Activated effector memory CD4-positive, alpha-beta T cell treated with Interleukin-2 at 50 U/mL for 16 hours (primary cell): ENCODE measurements at places on chromosomes 2 and 18.

GRCh38 chr2:208015475-208015874, 9.9 kb downstream of the PLEKHM3 start:
- DNase-seq = no peak

DNA sequence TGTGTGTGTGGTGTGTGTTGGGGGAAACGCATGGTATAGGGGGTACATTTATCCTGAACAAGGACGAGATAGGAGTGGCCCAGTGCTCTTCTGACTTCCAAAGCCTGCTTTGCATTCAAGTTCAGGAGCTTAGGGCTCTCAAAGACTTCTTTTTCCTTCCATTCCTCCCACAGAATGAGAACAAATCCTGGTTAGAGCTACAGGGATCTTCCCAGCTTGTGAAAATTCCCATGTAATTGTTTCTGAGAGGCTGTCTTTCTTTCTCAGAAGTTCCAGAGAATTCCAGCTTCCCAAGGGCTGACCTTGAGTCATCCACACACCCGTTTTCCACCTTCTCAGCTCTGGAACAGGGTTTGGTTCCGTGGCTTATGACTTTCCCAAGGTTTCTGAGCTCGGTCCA, 38.9 kb downstream of the FASTKD2 start:
- DNase-seq = no peak

GRCh38 chr2:235768606-235769005, 274.8 kb downstream of the AGAP1 start:
- no peak for DNase-seq

DNA sequence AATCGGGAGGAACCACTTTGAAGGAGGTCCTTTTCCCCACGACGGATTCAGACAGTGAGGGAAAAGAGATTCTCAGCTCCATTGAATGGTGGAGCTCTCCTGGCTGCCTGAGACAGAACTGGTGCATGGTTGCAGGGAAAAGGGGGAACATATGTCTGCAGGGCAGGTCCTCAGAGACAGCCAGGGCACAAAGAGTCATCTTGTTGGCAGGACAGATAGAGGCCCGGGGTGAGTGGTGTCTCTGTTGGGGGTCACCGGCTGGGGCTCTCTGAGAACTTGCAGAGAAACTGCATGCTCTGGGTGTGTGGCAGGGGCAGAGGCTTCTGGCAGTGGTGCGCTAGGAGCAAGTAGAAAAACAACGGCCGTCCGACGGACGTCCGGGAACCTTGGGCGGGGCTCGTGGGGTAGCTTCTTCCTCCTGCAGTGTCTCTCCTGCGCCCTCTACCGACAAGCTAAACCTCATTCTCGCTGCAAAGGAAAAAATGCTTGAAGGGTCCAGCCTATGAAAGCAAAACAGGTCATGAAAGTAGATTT, 94.3 kb downstream of the CDCA7 start:
- DNase-seq = peak; percentile 45

DNA sequence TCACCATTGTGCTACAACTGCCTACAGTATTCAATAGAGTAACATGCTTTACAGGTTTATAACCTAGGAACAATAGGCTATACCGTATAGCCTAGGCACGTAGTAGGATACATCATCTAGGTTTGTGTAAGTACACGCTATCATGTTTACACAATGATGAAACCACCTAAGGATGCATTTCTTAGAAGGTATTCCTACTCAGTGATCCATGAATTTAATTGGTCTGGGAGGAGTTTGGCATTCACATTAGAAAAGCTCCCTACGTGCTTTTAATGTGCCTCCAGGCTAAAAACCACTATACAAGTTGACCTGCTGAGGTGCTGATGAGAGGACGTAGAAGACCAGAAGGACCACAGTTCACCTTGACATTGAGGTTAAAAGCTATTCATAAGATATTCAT, 154.5 kb upstream of the LRRTM1 start:
- no peak for DNase-seq

GRCh38 chr2:161352719-161353118, 44.5 kb downstream of the PSMD14 start:
- no peak for DNase-seq

DNA sequence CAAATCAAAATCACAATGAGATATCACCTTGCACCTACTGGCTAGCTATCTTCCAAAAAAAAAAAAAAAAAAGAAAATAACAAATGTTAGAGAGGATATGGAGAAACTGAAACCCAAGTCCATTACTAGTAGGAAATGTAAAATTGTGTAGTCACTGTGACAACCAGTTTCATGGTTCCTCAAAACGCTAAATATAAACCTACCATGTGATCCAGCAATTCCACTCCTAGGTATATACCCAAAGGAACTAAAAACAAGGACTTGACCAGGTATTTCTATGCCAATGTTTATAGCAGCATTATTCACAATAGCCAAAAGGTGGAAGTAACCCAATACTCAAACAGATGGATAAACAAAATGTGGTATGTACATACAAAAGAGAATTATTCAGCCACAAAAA, 11.7 kb upstream of the SCRN3 start:
- no peak for DNase-seq

- peak; percentile 35 for DNase-seq
Observed at GRCh38 chr18:62717169-62717924, 2.0 kb downstream of the PHLPP1 start.

DNA sequence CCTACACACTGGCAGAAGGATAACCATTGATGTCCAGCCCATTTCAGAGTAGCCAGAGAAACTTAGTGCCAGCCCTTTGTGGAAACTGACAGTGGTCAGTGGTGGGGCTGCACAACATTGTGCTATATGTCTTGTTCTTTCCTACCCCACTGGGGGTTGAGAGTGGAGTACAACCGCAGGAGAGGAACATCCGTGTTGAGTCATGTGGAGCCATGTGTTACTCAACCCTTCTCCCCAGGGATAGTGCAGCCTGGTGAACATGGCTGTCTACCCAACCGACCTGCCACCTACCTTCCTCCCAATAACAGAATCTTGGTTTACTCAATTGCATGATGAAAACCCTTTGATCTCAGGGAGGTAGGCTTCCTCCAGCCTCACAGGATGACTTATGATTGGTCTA, 65.3 kb upstream of the MAPK4 start:
- no peak for DNase-seq

- DNase-seq = no peak
Observed at GRCh38 chr2:192153561-192153960, 41.2 kb downstream of the TMEFF2 start.

GRCh38 chr18:49591775-49592174, 29.9 kb downstream of the LIPG start:
- DNase-seq = no peak

DNA sequence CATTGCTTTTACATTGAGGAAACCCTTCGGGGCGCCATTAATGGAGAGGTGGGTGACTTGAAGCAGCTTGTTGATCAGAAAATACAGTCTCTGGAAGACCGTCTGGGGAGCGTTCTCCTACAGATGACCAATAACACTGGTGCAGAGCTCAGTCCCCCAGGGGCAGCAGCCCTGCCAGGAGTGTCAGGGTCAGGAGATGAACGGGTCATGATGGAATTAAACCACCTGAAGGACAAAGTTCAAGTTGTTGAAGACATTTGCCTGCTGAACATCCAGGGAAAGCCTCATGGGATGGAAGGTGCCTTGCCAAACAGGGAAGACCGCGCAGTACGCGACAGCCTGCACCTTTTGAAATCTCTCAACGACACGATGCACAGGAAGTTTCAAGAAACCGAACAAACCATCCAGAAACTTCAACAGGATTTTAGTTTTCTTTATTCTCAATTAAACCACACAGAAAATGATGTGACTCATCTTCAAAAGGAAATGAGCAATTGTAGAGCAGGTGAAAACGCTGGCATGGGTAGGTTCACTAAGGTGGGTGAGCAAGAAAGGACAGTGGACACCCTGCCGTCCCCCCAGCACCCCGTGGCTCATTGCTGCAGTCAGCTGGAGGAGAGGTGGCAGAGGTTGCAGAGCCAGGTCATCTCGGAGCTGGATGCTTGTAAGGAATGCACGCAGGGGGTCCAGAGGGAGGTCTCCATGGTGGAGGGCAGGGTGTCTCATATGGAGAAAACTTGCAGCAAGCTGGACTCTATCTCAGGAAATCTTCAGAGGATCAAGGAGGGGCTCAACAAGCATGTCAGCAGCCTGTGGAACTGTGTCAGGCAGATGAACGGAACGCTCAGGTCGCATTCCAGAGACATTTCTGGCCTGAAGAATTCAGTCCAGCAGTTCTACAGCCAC, 45.0 kb downstream of the EMILIN2 start:
- no peak for DNase-seq

GRCh38 chr2:124025171-124025580, at the start of gene CNTNAP5:
CNTNAP5 (plus strand) TSS chr2:124025287; CDS start chr2:124025651, 364 bp downstream.
- DNase-seq = no peak

DNA sequence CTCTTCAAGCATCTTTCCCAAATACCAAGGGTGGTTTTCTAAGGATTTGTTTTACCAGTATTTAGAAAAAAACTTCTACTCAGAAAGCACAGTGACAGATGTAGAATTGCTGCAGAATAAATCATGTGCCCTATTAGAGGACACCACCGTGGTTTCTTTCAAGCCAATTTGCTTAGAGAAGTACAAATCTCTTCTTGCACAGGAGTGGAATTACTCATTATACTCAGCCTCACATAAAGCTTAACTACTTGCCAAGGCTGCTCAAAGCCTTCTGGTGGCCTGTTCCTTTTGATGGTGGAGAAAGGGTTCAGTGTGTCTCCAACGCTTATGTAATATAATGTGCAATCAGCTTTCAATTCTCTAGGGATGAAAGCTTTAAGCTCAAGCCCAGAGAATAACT, 66.5 kb upstream of the CTNNA2 start:
- no peak for DNase-seq

DNA sequence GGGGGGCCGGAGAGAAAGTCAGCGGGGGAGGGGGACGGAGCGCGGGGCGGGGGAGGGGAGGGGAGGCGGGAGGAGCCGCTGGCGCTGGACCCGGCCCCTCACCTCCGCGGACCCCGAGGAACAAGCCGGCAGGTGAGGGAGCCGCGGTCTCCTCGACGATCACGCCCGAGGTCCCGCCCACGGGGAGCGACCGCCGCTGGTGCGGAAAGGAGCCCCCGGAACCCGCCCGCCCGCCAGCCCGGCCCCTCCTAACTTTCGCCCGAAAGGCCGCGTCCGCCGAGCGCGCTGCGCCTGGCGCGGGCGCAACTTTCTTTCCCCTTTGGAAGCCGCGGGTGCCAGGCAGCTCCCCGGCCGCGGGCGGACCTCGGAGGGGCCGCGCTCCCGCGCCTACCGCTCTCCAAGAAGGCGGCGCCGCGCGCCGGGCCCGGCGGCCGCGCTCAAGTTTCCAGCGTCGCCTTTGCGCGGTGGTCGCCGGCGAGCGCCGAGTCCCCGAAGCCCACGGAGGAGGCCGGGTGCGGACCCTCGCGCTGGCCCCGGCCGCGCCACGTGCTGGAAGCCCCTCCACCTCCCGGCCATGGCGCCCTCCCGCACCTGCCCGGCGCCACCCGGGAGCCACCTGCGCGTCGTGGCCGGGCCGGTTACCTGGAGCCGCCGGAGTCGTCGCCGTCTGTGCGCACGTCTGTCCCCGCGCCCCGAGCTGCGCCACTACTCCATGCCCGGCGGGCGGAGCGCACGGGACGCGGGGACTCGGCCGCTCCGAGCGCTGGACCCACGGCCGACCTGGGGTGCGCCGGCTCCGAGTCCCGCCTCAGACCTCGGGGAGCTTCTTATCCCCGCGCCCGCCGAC, at the start of gene ALKAL2:
ALKAL2 (minus strand) TSS at position 181 of the 847 bp plus-strand sequence. CDS start 256 bp downstream, outside the sequence.
- DNase-seq = no peak

- no peak for DNase-seq
Observed at GRCh38 chr18:80035997-80036396, 1.8 kb downstream of the RBFA start.

DNA sequence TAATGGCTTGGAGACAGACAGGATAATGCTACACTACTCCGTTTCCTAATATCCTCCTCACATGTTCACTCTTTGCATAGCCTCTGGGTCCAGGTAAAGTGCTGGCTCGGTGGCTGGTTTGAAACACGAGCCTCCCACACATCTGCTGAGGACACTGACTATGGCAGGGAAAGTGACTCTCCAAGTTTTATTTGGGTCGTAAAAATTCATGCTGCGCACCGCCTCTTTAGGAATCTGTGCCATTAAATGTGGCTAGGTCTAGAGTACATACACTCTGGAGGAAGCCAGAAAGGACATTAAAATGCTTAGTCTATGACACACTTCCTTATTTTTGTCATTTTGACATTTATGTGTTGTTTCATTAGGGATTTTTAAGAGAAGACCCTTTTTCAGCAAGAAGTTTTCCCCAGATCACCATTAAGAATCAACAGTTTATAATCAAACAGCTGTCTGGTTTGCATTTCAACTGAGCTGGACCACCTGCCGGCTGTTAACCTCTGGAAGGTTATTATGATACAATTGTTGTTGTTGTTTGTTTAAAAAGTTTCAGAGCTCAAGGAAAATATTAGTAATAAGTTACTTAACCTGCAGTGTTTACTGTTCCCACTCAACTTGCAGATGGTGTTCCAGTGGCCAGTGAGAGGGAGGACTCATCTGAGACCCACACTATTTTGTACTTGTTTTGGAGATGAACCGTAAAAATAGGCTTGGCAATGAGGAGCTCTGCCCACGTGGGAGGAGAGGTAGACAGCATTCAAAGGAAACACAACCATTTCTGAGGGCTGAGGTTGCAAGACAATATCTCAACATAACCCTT, 443.3 kb upstream of the MEIS1 start:
- DNase-seq = no peak

DNA sequence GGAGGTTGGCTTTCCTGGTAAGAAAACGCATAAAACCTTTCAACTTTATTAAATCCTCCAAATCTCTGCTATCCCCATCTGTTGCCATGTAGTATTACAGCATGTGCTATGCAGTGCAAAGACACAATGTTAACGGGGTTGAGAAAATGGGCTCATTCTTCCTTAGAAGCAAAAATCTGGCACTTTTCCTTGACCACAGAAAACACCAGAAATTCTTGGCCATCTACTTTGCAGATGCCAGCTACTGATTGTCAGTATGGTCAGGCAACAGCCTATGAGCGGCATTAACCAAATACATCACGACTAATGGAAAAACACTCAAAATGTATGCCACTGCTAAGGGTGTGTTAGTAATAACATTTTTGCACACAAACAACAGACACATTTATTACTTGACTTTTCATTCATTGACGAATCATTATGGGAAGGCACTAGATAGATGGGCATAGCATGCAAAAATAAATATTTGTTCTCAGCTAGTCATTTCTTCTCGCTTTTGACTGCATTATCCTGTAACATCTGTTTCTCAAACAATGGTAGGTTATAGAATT, 65.2 kb upstream of the CRIM1 start:
- DNase-seq = no peak

GRCh38 chr2:128396500-128396891, 77.8 kb upstream of the HS6ST1 start:
- DNase-seq = no peak

DNA sequence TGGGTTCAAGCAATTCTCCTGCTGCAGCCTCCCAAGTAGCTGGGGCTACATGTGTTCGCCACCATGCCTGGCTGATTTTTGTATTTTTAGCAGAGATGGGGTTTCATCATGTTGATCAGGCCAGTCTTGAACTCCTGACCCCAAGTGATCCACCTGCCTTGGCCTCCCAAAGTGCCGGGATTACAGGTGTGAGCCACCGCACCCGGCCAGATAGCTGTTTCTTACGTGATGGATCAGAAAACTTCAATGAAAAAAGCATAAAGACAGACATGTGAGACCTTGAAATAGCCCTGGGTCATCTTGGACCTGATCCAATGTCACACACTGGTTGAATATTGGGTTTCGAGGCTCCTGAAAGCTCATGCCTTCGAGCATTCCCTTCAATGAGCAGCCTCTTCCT, 66.7 kb upstream of the RTN4 start:
- DNase-seq = no peak
